ENCODE measurements at places on chromosomes 4 and X.
A peak's percentile ranks its signal among the peaks of the same experiment; 100 is the strongest.

GRCh38 chrX:44881549-44881948 lies 8.6 kb downstream of the KDM6A start:
- no peak for DNase-seq

DNA sequence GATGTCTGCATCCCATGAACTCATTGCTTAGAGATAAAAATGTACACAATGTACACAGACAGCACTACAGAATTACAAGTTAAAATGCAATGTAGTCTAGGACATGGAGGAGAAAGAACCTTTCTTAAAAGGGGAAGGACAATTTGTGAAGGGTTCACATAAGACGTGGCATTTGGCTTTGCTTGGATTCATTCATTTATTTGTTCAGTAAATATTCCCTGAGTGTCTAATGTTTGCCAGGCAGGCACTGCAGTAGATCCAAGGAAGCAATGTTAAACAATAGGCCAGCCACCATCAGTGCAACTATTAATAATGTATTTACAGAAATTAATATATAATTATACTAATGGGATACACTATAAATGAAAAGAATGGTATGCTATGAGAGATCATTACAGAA lies 94.4 kb downstream of the GRIA2 start:
- DNase-seq: no peak

GRCh38 chr4:74428276-74428675 lies 16.7 kb upstream of the AREG start:
- no peak for DNase-seq

- no peak for DNase-seq
Measured at GRCh38 chr4:122827258-122827878, 737 bp downstream of the FGF2 start.

- DNase-seq: no peak
Measured at GRCh38 chr4:9765091-9765490, 16.3 kb upstream of the DRD5 start.

DNA sequence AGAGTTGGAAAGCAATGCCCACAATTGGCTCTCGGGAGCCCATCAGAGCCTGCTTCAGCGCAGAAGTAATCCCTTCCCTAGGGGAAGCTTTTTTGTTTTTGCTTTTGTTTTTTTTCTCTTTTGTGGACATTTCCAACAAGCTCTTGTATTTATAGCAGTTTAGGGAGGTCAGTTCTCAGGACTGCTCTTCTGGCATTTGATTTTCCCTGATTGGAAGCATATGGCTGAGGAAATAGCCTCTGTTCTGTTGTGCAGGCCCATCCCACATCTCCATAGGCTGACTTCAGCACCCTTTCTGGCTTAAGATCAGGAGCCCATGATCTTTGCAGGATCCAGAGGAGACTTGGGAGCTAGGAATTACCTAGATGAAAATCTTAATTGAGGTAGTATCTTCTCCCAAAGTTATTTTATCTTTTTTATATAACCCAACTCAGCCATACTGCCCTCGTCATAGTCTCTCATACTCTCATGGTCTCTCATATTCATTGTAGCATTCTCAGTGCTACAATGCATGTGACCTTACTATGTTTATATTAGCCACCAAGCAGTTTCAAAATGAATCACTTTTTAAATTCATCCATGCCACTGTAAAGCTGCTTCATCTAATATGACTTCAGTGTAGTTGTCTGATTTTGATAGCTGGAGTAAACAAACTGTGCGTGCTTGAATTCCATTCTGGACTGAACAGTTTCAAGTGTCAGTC lies 16.7 kb downstream of the PAGE4 start:
- DNase-seq: no peak

DNA sequence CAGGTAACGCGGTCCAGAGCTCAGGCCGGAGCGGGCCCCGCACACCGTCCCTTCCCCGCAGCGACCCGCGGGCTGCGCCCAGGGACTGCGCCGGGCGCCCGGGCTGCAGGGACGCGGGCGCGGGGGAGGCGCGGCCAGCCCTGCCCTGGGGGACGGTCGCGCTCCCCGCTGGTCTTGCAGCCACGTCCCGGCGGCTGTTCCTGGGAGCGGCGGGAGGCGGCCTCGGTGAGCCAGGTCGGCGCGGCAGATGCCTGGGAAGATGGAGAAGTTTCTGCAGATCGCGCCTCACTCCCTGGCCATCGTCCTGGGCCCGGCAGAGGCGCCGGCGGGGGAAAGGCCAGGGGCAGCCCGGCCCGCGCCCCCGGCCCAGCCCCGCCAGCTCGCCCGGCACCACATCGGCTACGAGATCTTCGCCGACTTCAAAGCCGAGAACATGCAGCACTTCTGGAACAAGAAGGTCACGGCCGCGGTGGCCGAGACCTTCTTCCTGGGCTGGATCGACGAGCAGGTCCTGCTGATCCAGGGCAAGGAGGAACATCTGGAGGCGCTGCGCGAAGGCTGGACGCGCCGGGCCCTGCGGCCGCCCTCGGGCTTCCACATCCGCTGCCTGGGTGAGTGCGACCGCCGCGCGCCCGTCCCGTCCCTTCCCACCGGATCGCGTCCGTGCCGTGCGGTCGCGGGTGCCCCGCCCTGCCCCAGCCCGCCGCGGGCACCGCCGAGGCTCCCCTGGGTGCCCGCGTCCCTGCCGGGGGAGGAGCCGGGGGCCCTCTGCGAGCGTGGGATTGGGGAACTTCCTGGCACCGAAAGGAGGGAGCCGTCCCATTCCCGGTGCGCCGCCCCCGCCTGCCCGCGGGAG lies 107.4 kb upstream of the STOX2 start:
- no peak for DNase-seq

- no peak for DNase-seq
Measured at GRCh38 chr4:187865914-187866313, 129.7 kb upstream of the ZFP42 start.

- DNase-seq: no peak
Measured at GRCh38 chrX:40582811-40583210, 2.0 kb downstream of the ATP6AP2 start.

DNA sequence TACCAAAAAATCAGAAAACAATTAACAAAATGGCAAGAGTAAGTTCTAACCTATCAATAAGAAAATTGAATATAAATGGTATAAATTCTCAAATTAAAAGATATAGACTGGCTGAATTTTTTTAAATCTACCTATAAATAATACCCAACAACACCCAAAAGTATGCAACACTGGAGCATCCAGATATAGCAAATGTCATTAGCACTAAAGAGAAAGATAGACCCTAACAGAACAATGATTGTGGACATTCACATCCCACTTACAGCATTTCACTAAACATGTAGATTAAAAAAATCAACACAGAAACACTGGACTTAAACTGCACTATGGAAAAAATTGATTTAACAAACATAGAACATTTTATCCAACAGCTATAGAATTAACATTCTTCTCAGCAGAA lies 673.0 kb upstream of the GRID2 start:
- DNase-seq: no peak

DNA sequence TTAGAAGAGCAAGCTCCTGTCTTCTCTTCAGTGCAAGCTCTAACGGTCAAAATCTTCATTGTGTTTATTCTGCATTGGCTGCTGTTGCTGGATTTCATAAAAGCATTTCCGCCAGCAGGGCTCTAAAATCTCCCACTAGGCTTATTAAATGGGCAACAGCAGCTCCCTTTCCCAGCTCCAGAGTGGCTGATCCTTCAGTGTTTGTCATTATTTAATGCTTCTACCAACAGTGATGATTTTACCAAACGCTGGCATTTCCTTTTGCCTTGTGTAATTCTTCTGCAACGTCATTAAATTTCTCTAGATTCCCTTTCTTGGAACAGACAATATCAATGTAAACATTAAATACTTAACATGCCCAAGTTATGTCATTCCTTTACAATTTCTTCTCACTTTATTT lies 20.1 kb downstream of the SLC7A11 start:
- peak; percentile 48 for DNase-seq

GRCh38 chr4:30720661-30721184 lies 554 bp downstream of the PCDH7 start:
- DNase-seq: no peak

- DNase-seq: no peak
Measured at GRCh38 chr4:145423017-145423708, 58.5 kb upstream of the SMAD1 start.

DNA sequence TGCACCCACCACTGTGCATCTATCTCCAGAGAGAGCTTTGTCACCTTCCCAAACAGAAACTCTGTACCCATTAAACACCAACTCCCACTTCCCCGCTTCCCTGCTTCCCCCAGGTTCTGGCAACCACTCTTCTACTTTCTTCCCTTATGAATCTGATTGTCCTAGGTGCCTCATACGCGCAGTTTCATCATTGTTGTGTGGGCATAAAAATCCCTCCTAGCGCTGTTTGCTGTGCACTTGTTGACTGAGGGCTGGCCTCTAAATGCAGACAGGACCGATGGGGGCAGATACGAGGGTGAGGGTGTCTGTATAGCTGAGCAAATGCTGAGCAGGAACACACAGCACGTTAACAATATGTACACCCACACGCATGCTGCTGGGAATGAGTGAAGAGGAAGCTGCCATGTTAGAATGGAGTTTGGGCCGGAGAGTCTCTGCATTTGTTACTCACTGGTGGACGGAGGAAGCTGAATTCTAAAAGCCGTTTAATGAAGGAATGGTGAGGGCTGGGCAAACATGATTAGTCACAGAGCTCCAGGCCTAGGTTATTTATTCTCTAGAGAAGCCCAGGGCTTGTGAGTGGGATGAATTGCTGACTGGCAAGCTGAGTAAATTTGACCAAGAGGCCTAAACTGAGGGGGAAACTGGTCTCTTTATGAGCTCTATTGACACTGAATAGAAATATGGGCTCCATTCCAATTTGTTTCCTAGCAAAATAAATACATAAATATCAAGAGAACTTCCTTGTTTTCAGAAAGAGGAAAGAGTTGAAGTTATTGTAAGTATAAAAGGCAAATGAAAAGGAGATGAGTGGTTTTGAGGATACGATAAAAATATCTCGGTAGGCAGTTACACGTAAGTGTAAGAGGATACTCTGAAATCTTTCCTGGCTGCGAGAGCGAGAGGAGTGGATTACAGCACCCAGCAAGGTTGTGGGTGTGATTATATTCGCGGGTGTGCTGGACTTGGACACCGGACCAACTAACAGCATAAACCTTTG lies 95.9 kb upstream of the RPS6KA3 start:
- peak; percentile 98 for DNase-seq

DNA sequence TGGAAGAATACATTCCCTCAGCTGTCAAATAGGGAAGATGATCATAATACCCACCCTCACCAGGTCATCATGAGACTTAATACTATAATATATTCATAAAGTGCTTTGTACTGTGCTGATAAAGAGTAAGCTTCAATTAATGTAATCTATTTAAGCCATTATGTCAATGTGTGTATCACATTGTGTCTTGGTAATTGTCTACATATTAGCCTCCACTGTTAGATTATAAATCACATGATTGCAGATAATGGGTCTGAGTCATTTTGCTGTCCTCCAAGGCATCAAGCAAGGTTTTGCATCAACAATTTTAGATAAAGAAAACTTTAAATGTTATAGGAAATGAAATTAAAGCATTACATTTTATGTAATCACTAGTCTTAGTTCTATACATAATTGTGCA lies 45.2 kb upstream of the CEP135 start:
- no peak for DNase-seq

DNA sequence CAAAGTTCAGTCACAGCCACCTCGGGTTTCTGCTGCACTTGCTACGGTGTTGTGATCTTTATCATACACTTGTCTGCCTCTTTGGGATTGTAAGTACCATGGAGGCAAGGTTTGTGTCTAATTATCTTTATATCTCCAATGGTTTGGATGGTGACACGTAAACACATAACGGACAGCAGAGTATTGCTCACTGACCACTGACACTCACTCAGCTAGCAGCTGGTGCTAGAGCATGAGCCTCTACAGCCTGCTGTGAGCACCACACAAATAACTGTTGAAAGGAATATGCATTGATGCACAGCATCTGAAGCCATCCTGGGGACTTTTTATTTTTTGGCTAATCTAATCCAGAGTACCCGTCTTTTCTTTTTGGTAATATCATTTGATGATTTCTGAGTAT lies 156.0 kb downstream of the DCLK2 start:
- no peak for DNase-seq

DNA sequence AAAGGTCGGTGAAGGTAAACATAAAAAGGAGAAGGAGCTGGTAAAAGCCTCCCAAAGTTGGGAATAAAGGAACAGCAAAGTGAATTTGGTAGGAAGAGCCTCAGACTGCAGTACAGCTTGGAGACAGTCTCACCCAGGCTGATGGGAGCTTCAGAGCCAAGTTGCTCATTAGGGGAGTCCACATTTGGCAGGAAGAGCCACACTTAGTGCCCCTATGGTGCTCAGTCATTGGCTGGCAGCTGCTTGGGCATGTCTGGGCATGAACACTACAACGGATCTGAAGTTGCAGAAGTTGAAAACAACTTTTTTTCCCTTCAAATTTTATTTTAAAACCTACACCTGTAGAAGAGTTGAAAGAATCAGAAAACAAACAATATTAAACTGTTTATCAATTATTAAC lies 2497.3 kb downstream of the ARAP2 start:
- DNase-seq: no peak

- no peak for DNase-seq
Measured at GRCh38 chr4:153634738-153635353, 49.2 kb upstream of the TLR2 start.

- no peak for DNase-seq
Measured at GRCh38 chrX:136380010-136380769, 79.4 kb downstream of the ADGRG4 start.

DNA sequence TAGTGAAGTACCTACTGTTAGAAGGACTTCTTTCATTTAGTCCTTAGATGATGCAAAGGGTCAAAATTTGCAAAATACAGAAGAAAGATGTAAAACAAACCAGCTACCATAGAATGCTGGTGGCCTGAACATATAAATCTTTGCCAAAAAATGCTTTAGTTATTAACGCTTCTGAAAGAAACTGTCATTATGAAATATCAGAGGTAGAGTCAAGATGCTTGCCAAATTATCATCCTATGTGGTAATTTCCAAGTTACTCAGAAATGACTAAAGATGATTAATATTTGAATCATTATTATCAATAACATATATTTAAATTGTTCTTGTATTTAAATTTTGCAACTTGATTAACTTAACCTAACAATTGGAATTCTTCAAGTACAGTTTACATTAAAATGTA lies 588.4 kb upstream of the FAM241A start:
- DNase-seq: no peak

- no peak for DNase-seq
Measured at GRCh38 chr4:25007598-25007997, 23.1 kb downstream of the LGI2 start.

DNA sequence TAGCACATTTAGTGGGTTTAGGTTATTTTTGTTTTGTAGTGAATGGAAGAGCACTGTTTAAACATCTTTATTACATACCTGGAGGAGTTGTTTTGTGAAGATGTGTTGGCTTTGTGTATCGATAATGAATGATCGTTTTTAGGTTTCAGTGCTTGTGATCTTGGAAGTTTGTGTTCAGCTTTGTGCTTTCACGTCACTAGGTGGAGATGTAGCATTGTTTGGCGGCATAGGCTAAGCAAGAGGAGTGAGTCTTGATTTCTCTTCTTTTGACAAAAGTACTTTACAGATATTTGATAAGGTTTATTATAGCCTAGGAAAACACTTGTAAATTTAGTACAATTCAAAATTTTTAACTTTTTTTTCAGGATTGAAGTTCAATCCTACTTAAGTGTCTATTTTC lies 50.4 kb downstream of the PDK3 start:
- no peak for DNase-seq

Measured in DMS153 (cell line).